ENCODE measurements at places on chromosomes 2 and 18.

GRCh38 chr2:70553334-70553583 is 367 bp downstream of the TGFA start:
- DNase-seq = peak; percentile 54

GRCh38 chr2:54012538-54013141 is 41.8 kb upstream of the PSME4 start:
- no peak for DNase-seq

DNA sequence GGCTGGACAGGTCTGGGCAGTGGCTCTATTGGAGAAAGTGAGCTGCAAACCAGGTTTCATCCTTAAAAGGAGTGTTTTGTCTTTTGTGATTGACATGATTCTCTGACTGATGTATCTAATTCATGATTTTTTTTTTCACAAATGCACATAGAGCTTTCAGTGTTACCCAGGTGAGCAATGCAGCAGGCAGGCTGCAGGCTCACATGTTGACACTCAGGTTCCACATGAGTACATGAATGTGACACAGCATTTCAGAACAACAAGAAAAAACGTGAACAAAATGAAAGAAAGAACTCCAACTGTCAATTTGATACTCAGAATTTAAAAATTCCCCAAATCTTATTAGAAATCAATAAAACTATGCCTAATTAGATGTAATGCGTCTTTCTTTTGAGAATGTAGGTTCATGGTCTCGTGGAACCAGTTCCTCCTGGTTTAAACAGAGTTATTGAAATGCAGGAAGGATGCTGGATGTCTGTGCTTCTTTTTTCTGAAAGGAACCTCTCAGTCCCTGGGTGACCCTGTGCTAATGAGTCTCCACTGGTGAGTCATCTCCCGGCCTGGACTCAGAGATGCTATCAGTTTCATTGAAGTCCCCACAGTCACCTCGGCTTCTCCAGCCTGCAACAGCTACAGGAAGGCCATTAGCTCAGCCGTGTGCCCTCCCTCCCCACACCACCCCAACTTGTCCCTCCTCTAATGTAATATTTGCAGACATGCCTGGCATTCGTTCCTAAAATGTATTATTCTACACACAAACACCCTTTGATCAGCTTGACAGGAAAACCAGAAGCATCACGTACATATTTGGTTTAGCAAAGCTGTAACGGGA is 430.4 kb downstream of the LPIN1 start:
- peak; percentile 24 for DNase-seq

- no peak for DNase-seq
Observed at GRCh38 chr18:78082816-78083215, 833.2 kb downstream of the GALR1 start.

GRCh38 chr2:68464651-68465050 is 2.4 kb downstream of the FBXO48 start:
- no peak for DNase-seq

DNA sequence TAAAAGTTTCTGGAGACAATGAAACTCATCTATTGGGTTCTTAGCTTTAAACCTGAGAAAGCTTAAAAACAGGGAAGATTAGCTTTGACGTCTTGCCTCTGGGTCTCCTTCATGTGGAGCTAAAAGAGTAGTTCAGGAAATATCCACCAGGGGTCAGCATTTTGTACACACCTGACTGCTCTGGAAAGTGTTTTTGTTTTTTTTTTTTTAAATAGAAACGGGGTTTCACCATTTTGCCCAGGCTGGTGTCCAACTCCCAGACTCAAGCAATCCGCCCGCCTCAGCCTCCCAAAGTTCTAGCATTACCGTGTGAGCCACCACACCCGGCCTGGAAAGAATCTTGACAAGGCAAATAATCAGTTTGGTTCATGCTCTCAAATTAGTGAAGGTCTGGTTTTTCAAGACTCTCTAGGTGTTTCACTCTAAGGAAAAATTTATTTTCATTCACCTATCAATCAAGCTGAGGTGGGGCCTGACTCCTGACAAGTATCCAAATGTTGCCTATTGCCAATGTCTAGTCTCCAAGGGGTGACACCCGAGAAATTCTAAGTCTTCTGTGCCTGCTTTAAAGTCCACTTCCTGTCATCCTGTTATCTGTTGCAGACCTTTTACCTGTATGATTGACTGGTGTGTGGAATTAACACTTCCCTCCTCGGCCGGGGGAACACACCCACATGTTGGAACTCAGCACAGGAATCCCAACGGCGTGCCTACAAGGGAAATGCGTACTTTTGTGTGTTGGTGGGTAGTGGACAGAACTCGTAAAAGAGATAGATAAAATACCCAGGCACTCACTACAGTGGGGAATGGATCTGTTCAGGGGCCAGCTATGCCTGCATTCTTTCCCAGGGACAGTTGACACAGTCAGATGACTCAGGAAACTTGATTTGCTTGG is 11.3 kb downstream of the IL1RN start:
- peak; percentile 75 for DNase-seq

GRCh38 chr2:32768387-32769174 is 140.7 kb downstream of the TTC27 start:
- DNase-seq = no peak

DNA sequence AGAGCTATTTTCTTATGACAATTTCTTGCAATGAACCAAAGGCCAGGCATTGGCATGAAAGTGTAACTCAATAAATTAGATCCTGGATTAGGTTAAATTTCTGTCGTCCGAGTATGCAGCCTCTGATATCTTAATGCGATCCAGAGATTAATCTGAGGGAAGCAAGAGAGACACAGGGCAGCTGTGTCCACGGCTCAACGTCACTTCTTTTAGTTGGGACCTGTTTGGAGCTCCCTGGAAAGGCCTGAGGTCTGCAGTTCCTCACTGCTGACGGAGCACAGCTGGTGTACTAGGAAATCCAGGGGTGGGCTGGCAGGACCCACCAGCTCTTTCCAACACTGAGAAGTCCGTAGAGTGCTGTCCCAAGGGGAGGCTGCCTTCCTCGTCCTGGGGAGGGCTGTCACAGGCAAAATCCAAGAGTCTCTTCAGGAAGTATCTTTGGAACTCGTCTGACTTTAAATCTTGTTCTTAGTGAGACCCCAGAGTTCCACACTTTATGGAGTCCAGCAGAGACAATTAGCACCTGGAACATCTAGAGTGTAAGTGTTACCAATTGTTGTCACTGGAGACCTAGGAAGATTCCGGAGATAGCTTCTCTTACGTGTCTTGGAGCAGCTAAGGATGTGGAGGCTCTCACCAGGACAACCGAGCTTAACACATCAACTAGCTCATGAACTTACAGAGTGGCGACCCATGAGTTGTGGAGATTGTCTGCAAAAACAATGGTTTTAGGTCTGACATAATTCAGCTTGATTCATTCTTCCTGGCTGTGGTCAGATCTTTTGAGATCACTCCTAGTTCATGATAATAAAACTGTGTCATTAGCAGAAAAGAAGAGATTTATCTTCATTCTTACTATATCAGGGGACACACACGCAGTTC is 173.7 kb downstream of the ACKR3 start:
- DNase-seq = no peak
